ENCODE measurements at places on chromosomes 1 and 21.

GRCh38 chr21:31107871-31108270, 69.6 kb upstream of the KRTAP19-8 start:
- no peak for DNase-seq

- no peak for DNase-seq
Observed at GRCh38 chr1:214541206-214541605, 10.2 kb downstream of the PTPN14 start.

GRCh38 chr1:209023790-209024189, 559.7 kb upstream of the CAMK1G start:
- no peak for DNase-seq

GRCh38 chr1:10814312-10814711, 17.9 kb upstream of the CASZ1 start:
- no peak for DNase-seq

GRCh38 chr1:156660752-156661112, 16.5 kb downstream of the NES start:
- no peak for DNase-seq

DNA sequence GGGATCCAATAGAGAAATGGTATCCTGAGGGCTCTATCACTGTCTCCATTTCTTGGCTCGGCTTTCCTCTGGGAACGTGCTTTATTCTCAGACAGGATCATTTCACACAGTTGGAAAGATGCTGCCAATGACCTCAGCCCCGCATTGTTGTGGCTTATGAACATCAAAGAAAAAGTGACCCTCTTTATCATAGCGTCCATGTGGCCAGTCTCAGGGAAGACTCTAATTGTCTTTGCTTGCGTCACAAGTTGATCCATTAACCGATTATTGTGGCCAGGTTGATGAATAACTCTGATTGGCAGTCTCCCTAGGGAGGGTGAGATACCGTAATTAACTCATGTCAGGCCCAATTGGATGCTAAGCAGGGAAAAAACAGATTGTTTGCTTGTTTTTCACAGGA, 10.4 kb upstream of the TMEM9 start:
- no peak for DNase-seq

GRCh38 chr1:9406111-9406510, 113.4 kb downstream of the SPSB1 start:
- DNase-seq = no peak

DNA sequence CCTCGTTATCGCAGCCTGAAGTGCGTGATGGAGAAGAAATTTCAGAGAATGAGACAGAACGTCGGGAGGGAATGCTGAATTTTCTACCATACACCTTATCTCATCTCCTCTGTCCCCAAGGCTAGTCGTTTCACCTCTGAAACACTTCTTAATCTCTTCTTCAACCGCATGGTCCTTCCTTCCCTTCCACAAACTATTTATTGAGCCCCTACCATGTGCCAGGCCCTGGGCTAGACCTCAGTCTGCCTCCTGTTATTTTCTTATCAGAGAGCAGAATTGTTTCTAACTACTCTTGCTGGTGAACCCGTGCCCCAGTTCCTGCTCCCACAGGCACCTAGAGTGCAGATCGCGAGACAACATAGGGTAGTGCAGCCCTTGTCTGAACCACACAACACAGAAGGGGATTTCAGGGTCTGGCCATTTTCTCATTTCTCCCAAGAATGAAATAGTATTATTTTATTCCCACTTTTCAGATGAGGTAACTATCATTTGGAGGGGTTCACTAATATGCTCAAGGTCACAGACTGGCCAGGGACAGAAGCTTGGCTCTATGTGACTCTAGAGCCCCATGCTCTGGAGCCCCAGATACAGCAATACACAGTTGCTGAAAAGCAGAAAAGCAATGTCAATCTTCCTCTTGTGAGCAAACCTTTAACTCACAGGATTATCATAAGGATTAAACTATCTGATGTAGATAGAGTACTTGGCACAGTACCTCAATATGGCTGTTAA, 598 bp upstream of the ADIPOR1 start:
- DNase-seq = no peak

DNA sequence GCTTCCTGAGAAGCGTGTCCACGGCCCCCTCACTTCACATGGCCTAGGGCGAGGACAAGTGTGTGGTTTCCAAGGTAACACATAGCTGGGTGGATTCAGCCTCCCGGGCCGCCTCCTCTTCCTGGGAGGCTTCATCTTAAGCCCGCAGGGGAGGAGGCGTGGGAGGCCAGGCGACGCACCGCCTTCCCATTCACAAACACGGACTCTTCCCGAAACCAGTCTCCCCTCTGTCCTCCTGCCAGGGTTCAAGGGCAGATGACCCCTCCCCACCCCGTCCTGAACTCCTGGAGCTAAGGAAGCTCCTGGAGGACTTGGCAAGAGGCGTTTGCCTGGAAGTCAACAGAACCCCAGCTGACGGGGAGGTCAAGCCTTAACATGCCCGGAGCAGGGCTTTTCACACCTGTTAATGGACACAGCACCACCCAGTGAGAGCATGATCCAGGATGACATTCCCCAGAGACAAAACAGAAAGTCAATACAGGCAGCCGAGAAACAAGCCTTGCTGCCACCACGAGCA, 56.7 kb downstream of the KCNN3 start:
- no peak for DNase-seq

- DNase-seq = no peak
Observed at GRCh38 chr1:206651958-206652890, 16.9 kb downstream of the DYRK3 start.

DNA sequence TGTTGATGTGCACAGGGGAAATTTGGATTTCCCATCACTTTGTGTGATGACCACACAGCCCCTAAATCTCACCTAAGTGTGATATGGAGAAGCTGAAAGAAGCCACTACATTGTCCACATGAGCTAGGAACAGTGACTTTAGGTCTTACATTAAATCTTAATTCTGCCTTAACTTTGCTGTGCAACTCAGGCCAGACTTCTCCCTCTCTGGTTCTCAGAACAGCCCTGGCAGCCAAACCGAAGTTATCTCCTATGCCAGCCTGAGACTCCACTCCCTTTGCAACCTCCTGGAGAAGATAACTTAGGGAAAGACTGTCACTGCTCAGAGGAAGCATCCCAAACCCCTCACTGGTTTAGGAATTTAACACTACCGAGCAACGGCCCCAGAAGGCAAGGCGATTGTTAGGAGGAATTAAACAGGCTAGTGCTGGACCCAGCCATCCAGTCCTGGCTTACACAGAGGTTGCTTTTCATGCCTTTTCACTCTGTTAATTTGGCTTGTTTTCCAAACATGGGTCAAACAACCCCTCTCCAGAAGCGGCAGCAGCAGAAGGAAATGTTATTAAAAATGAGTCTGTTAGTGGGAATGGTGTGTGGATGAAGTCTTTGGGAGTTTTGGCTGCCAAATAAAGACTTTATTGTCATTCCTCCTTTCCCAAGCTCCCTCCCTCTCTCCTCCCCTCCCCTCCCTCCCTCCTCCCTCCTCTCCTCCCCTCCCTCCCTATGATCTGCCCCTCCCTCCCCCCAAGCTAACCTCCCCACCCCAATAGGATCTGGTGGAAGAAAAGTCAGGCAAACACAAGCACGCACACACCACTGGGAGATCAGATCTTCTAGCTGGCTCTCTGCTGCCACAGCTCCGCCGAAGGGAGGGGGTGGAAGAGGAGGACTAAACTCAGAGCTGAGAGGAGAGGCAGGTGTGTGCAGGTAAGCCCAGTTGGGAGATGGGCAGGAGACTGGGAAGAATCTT, at the start of gene PRELP:
PRELP (plus strand) TSS at position 795 of the 970 bp plus-strand sequence. CDS start 7,379 bp downstream, outside the sequence.
- peak; percentile 15 for DNase-seq

- DNase-seq = no peak
Observed at GRCh38 chr1:182175361-182175931, 113.9 kb upstream of the ZNF648 start.

DNA sequence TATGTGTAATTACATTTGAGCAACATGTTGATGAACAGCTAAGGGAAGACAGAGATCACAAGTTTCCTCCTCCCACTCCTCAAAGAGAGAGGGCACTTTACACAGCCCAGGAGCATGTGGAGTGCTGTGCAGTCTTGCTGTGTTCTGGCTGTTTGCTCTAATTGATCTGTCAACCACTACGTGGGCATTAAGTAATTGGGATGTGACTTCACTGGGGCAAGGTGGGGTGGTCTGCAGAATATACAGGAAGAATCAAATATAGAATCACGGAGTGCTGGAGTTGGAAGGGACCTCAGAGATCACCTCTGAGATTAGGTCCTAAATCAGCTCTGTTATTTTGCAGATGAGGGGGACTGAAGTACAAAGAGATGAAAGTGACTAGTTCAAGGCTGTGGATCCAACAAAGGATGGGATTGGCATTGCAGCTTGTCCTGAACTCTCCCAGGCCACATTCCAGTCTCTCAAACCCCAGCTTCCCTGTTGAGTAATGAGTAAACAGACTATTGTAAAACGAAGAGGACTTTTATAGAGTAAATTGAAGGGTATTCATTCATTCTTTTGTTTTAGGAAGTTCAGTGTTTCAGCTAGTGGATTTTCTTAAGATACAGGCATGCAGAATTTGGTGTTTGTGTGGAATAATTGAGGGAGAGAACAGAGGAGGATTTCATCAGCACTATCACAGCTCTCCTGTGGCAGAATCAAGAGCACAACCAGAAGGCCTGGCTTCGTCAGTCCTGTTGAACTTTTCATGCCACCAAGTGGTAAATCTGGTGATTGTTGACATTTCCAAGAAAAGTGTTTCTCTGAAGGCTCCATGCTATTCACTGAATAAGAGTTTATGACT, 22.4 kb downstream of the NOS1AP start:
- DNase-seq = no peak

GRCh38 chr1:155083865-155084721, 5.5 kb downstream of the EFNA3 start:
- peak; percentile 37 for DNase-seq

- no peak for DNase-seq
Observed at GRCh38 chr1:31669433-31669785, 24.7 kb upstream of the PEF1 start.

GRCh38 chr1:223421676-223422075, 28.5 kb downstream of the CCDC185 start:
- no peak for DNase-seq
